Forelimb muscle (tissue), 1 donor: ENCODE measurements at places on chromosomes 2 and 18. TPM values are rescaled to one million over a fixed set of nuclear protein-coding genes. Genes with fewer than 3 reads are reported as not detected.

The DNAH6 gene
- polyA plus RNA-seq: 0.10 TPM

DNA sequence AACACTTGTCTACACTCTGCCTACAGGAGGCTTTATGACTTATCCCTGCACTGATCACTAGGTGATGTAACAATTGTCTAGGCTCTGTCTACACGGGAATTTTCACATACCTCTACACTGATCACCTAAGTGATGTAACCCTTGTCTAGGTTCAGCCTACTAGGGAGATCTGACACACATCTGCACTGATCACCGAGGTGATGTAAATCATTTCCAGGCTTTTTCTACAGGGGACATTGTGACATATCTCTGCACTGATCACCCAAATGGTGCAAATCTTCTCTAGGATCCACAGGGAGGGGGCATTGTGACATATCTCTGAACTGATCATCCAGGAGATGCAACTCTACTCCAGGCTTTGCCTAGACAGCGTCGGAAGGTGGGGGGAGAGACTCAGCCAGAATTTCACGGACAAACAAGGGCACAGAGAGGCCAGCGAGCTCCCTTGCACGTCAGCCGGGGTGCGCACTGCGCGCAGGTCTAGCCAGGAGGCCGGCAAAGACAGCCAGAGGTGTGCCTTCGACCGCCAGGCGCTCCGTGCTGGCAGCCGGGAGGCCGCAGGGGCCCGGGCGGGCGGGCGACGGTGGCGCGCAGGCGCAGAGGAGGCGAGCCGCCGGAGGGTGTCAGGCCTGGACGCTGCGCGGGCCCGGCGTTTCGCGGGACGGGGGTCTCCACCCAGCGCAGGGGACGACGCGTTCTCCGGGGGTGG is 46.9 kb upstream of the USP14 start:
- no peak for DNase-seq

The LAMA1 gene
- polyA plus RNA-seq: 1.8 TPM

DNA sequence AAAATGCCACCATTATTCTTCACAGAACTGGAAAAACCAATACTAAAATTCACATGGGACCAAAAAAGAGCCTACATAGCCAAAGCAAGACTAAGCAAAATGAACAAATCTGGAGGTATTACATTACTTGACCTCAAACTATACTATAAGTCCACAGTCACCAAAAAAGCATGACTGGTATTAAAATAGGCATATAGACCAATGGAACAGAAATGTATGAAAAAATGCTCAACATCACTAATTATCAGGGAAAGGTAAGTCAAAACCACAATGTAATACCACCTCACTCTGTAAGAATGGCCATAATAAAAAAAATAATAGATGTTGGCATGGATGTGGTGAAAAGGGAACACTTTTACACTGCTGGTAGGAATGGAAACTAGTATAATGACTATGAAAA is 158.6 kb downstream of the CDH2 start:
- no peak for DNase-seq

GRCh38 chr2:179184610-179185009 is 80.0 kb downstream of the SESTD1 start:
- DNase-seq: no peak

DNA sequence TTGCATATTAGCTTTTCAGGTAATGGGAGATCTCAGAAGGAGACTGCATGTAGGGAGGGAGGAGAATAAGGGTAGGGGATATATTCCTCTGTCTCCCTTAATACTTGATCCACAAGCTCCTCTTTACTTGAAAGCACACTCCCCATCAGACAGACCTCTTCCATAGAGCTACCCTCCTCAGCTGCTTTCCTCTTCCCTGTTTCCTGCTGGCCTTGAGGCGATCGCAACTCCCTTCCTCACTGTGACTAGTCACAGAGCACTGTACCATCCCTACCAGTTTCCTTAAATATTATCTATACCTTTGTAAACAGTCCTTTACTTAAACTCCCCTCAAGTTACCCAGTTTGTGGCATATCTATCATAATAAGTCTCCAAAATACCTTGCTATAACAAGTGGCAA is 10.9 kb downstream of the ROCK1 start:
- DNase-seq: no peak

DNA sequence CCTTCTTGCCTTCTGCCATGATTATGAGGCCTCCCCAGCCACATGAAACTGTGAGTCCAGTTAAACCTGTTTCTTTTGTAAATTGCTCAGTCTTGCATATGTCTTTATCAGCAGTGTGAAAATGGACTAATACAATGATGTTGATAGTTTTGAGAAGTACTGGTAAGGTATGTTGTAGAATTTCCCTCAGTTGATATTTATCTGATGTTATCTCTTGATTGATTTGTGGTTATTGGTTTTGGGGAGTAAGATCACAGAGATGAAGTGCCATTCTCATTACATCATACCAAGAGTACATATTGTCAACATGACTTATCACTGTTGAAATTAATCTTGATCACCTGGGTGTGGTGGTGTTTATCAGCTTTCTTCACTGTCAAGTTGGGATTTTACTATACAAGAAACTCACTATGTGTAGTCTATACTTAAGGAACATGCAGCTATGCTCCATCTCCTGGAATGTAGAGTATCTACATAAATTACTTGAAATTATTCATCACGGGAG is 5.1 kb upstream of the SPAG16 start:
- no peak for DNase-seq

The TMEM178A gene
- 16.3 TPM for polyA plus RNA-seq

DNA sequence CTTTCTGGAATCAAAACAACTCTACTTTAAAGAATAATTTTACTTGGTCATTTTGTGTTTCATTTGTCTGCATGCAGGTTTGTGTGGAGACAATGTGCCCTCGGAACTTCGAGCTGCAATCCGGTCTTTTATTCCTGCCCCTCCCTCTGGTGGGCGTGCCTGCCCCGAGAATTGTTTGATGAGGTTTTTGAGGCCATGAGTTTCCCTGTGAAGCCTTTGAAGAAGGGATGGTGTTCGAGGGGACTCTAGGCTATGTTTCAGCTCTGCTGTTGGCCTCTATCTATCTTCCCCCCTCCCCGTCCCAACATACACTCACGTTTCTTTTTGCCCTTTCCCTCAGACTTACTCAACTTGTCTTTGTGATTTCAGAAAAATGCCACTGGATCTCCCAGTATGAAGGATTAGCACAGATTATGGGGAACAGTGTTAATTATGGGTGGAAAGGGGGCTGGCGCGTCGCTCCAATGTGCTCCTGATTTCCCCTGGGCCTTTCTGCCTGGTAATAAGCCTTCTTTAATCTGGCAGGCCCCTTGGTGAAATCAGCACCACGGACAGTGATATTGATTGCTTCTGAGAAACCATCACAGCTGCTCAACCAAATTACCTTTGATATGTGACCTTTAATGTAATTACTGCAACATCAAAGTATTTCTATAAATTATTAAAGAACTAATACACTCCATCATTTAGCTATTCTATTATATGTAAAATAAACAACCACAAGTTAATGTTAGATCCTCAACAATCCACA is 82.2 kb downstream of the CELF4 start:
- DNase-seq: no peak

The RPIA gene
- polyA plus RNA-seq: 22.6 TPM

The CNGA3 gene
- polyA plus RNA-seq: 0.66 TPM

DNA sequence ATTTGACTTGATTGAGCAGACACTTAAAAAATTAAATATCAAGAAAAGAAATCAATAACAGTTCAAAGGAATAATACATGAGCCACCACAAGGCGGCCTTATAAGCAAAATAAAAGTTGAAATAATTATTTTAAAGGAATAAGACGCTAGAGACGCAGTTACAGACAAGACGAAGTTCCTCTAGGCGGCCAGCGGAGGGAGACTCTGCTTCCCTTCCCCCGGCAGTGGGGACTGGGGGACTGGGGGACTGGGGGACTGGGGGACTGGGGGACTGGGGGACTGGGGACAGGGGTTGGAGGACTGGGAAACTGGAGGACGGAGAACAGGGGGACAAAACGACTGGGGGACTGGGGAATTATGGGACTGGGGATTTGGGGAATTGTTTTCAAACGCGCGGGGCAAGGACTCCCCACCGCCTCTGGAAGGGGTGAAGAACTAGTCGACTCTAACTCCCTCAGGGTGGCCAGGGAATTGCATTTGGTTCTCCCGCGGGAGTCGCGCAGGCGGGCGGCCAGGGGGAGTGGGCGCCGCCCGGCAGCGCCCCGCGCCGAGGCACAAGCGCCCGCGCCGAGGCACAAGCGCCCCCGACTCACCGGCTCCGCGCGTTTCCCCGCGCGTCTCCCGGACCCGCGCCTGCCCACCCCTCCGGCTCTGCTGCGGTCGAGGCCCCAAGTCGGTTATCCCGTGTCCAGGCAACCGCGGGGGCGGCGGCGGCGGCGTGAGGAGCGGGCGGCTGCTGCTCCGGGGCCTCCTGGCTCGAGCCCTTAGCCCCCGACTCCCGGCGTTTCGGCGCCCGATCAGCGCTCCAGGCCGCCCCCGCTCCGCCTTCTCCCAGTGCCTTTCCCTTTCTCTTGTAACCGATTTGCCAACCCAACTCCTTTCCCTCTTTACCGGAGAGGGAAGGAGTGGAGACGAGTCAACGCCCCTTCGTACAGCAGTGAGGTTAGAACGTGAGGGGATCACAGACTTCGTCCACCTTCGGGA is at the start of gene CCDC178:
CCDC178 (minus strand) TSS at position 662 of the 984 bp plus-strand sequence. CDS start 28,633 bp downstream, outside the sequence.
- DNase-seq: peak; percentile 29

- DNase-seq: no peak
Observed at GRCh38 chr2:61379521-61379920, 91.4 kb downstream of the USP34 start.

- DNase-seq: no peak
Observed at GRCh38 chr18:65587491-65587890, 163.3 kb upstream of the CDH7 start.

DNA sequence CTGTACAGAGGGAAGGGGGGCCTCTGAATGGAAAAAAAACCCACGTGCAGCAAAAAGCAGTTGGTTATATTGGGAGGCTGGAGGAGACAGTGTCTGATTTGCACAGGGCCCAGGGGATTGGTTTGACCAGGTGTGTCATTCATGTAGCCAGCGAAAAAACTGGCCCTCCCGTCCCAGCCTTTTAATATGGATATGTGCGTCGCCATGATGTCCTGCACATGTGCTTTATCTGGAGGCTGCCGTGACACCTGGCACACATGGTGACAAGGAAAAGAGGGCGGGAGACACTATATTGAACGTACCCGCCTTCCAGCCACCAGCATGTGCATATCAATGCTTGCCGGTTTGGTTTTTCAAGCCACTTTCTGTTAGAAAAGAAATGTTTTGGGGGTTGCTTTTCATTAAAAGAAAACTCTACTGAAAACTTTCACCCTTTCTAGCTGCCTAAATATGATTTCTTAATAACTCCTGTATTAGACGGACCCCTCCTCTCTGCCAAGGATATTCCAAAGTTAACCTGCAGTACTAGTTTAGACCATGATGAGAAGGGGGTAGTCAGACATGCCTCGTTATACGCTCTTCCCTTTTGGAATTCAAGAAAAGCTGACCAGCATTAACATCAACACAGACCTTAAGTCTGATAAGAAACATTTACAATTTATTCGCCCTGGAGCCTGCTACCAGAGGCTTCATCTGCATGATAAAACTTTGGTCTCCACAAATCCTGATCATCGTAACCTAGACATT is 16.2 kb downstream of the SLC25A52 start:
- DNase-seq: no peak

GRCh38 chr18:5167831-5168230 is 29.2 kb downstream of the AKAIN1 start:
- DNase-seq: no peak

GRCh38 chr2:204024503-204024902 is 87.9 kb downstream of the ICOS start:
- DNase-seq: peak; percentile 26

DNA sequence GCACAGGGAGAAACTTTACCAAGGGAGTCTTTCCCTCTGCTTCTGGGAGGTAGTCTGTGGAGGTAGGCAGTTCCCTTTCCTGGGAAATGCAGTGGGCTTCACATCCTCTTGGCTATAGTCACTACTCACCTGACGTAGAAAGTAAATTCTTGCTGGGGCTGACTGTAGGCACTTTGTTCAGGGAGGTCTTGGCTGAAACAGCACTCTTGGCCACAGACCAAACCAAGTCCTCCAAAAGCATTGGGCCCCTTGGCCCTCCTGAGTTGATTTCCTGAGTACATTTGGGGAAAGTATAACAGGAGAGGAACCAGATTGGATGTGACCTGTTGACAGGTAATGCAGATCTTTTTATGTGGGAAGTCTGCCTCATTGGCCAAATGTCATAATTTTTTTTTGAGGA is 108.9 kb downstream of the MGAT5 start:
- DNase-seq: no peak

The DNAJC5G gene
- polyA plus RNA-seq: 0.24 TPM

DNA sequence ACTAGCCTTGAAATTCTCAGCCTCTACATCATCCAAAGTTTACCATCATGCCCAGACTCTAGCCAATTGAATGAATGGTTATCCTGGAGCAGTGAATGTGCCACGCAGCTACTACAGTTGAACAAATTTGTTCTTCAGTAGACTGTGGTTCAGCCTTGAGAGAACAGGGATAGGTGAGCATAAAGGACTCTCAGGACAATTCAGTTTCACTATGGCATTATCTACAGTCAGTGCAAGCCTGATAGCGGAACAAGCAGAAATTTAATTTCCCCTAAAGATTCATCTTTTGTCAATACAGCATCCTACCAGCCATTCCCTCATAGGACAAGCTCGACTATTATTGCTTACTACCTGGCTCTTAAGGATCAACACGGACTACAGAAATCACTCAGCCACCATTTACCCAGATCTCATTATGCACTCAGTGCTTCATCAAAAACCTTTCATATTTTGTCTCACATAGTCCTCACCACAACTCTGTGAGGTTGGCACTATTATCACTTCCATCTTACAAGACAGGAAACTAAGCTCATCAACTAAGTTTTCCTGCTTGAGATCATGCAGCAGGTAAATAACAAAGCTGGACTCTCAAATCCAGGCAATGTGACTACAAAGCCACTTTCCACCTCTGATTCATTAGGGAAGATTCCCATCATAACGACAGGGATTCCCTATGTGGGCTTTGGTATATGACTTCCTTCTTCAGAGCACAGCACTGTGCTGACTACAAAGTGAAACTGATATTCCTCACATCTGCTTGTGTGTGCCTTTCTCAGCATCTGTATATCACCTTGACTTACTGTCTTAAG is 181.5 kb upstream of the ACVR2A start:
- DNase-seq: no peak

DNA sequence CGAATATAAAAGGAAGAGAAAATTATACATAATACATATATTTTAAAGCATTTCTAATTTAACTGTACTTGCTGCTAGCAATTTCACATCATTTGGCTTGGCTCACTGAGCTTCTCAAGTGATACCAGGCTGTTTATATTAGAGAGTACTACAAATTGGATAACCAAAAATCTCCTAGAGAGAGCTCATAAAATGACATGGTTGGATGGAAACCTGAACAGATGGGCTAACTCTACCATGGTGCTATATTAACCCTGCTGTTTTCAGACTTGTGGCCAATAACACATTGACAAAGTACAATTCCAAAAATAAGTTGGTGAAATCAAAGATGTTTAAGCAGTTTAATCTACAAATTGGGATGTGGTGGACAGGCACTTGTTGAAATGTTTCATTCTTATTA is 364.4 kb upstream of the GCFC2 start:
- DNase-seq: no peak

The GNAL gene
- 1.1 TPM for polyA plus RNA-seq

- no peak for DNase-seq
Observed at GRCh38 chr18:57780706-57781347, 22.3 kb downstream of the ATP8B1 start.

The PAX8 gene
- polyA plus RNA-seq: 1.9 TPM
